ENCODE measurements at places on chromosomes 5 and 9. TPM values are rescaled to one million over a fixed set of nuclear protein-coding genes. Genes with fewer than 3 reads are reported as not detected.

Gene BTNL3
- total RNA-seq, result not detected

Gene SFXN1
- total RNA-seq, result 87.2 TPM

Gene OTULINL
- total RNA-seq, result 4.9 TPM

Gene SEC16A
- 63.2 TPM for total RNA-seq

Gene NPR2
- total RNA-seq, result 6.7 TPM

Gene AFAP1L1
- 6.3 TPM for total RNA-seq

Gene EPB41L4B
- total RNA-seq, result 9.5 TPM

Gene NFX1
- 26.5 TPM for total RNA-seq

Gene PCDHGB2
- 0.19 TPM for total RNA-seq

Gene SCGB3A1
- not detected for total RNA-seq

Gene ADGRD2
- total RNA-seq, result not detected

Gene LEAP2
- 0.98 TPM for total RNA-seq

Gene IFNA2
- total RNA-seq, result not detected

Gene FBP1
- total RNA-seq, result not detected

Gene WDR38
- not detected for total RNA-seq

Gene MUSK
- not detected for total RNA-seq

Gene KCNN2
- total RNA-seq, result not detected

Gene SLC34A3
- total RNA-seq, result 0.13 TPM

Measured in A549 treated with CpdA at 1 μM for 4 hours (cell line).